ENCODE measurements at places on chromosomes 3 and 15.
A peak's percentile ranks its signal among the peaks of the same experiment; 100 is the strongest.

GRCh38 chr3:144770281-144770680 is 798.7 kb downstream of the DIPK2A start:
- DNase-seq: no peak

DNA sequence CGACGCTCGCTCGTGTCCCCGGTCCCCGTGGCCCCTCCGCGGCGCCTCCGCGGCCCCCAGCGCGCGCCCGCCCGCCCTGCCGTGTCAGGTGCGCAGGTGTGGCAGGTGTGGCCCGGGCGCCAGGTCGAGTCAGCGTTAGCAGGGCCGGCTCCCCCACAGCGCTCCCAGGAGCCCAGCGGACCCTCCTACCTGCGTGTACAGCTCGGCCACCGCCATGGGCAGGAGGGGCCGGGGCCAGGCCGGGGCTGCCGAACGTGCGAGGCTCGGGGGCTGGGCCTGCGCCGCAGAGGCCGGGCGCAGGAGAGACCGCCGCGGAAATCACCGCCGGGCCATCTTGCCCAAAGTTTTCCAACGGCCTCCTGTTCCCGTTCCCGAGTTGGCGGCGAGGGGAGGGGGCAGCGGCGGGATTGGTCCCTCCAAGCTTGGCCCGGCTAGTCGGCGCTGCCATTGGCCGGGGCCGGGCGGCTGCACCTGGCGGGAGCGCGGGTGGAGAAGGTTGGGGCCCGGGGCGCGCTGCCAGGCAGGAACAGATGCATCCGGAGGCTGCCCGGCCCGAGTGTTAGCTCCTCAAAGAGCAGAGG is at the start of gene MYO5C:
TSS of gene MYO5C (minus strand) at position 384 of the 581 bp plus-strand sequence. CDS start at position 216, 168 bp downstream.
- no peak for DNase-seq

DNA sequence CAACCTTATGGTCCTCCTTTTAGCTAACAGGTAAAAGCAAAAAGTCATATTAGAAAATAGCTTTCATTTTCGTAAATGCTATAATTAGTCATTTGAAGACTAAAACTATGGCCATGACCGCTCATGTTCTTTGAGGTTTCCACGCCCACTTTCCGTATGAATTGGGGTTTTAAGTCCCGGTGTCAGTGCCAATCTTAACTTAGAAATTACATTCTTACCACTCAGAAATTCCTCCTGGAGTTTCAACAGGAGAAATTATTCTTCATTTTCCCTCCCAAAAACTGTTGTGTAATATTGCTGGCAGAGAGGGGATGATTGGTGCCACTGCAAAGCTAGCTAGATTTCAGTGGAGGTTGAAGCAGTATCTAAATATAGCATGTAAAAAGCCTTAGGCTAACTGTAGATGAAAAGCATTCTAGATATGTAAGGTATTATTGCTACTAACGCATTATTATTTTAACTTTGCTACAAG is 71.0 kb upstream of the MDFIC2 start:
- DNase-seq: no peak

- no peak for DNase-seq
These were observed 8.5 kb downstream of the SH2D7 start for GRCh38 chr15:78100886-78101285.

DNA sequence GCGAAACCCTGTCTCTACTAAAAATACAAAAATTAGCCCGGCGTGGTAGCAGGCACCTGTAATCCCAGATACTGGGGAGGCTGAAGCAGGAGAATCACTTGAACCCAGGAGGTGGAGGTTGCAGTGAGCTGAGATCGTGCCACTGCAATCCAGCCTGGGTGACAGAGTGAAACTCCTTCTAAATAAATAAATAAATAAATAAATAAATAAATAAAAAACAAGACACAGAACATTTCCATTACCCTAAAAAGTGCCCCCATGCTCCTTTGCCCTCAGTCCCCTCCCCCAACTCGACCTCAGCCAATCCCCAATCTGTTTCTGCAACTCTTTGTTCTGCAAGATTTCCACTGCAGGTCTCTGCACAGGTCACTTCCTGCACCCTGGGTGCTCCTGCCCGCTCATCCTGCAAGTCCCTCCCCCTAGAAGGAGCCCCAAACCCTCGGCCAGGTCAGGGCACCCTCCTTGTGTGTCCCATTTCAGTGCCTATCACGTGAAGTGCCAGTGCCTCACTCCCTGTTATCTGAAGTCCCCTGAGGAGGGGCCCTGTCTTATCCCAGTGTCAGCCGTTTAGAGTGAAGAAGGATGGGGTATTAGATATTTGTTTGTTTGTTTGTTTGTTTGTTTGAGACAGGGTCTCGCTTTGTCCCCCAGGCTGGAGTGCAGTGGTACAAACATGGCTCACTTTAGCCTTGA is 1.1 kb downstream of the FAM240A start:
- no peak for DNase-seq

- DNase-seq: no peak
These were observed 12.6 kb downstream of the RBMS3 start for GRCh38 chr3:29293421-29293820.

DNA sequence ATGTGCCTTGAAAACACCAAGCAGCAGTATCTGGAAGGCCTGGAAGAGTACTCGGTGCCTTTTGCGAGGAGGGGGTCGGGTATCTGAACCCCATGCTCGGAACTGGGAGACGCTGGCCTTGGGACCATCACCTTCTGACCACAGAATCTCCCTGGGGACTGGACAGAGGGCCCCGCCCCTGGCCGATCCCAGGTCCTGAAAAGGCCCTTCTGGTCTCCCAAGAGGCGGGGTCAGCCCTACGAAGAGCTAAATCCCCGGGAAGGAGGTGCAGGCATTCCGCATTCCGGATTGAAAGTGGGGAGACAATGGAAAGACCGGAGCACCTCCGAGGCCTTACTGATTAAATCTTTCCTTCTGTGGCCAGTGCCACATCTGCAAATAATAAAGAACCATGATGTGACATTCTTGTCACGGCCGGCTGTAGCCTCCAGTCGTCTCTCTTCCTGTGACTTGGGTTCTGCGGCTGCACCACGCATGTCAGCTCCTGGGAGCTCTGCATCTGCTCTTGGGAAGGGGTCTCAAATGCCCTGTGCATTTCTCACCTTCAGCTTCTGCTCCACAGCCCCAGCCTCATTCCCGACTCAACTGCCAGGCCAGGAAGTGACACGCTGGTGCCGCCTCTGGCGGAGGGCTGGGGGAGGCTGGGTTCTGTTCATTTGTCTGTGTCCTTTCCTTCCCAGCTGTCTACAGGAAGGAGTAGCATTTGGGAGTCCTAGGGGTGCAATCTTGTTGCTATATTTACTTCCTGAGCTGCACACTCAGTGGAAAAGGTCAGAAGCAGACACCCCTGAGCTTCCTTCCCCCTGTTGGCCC is 173.5 kb downstream of the KLF13 start:
- no peak for DNase-seq

GRCh38 chr3:150357923-150358607 is 50.0 kb upstream of the TSC22D2 start:
- peak; percentile 12 for DNase-seq

DNA sequence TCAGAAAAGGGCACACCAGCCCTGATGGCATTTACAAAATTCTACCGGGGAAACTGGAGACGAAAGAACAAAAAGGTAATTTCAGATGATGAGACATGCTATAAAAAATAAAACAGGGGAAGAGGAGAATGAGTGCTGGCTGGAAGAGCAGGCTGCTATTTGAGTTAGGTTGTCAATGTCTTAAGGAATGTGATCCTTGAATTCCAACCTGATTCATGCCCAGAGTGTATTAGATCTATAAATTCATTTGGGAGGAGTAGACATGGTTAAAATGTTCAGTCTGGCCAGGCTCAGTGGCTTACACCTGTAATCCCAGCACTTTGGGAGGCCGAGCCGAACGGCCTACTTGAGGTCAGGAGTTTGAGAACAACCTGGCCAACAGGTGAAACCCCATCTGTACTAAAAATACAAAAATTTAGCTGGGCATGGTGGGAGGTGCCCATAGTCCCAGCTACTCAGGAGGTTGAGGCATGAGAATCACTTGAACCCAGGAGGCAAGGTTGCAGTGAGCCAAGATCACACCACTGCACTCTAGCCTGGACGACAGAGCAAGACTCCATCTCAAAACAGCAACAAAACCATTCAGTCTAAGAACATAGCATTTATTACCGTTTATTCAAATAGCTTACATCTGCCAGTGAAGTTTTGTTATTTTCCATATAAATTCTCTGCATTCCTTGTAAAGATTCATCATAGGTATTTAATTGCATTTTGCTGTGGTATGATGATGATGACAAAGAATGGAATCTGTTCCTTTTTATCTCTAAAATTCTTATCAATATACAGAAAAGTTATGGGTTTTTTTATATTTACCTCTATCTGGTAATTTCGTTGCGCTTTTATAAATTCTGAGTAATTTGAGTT is 126.7 kb upstream of the NR2E3 start:
- DNase-seq: no peak

- no peak for DNase-seq
These were observed 147.4 kb downstream of the CMSS1 start for GRCh38 chr3:99965077-99965476.

DNA sequence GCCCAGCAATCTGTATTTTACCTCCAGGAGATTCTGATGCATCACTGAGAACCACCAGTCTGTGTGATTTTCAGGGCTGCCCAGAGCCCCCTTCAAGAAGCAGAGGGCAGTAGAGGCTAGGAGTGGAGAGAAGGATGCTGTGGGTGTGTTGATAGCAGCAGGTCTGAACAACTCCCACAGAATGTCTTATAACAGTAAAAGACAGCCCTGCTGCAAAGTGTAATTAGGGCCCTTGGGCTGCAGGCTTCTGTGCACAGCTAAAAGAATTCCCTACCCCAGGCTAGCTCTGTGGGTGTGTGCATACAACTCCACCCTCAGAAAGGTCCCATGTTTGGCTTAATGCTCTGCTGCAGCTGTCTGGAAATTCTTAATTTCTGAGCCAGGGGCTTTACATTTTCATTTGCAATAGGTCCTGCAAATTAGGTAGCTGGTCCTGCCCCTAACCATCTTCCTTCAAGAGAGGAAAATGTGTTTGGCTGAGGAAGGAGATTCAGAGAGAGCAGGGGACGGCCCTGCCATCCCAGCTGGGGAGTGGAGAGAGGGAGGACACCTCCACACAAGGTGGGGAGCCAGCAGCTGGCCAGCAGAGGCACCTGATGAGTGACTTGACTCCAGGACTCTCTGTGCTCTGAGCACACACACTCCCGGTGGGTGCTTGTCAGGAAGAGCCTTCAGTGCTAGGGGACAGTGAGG is 43.2 kb upstream of the RAB6B start:
- DNase-seq: no peak

- no peak for DNase-seq
These were observed 8.0 kb downstream of the MGLL start for GRCh38 chr3:127814325-127814781.

DNA sequence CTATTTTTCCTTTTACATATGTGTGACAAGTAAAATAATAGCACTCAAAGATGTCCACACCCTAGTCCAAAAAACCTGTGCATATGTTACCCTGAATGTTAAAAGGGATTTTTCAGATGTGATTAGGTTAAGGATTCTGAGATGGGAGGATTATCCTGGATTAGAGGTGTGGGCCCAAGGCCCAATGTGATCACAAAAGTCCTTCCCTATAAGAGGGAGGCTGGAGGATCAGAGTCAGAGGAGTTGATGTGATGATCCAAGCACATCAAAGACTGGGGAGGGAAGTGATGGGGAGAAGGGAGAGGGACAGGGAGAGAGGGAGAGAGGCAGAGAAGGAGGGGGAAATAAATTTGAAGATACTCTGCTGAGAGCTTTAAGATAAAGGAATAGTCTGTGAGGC is 512.6 kb downstream of the PLOD2 start:
- no peak for DNase-seq

GRCh38 chr15:57329582-57330367 is 46.5 kb upstream of the CGNL1 start:
- no peak for DNase-seq

- DNase-seq: no peak
These were observed 180.4 kb upstream of the NR2E3 start for GRCh38 chr15:71629781-71630474.

DNA sequence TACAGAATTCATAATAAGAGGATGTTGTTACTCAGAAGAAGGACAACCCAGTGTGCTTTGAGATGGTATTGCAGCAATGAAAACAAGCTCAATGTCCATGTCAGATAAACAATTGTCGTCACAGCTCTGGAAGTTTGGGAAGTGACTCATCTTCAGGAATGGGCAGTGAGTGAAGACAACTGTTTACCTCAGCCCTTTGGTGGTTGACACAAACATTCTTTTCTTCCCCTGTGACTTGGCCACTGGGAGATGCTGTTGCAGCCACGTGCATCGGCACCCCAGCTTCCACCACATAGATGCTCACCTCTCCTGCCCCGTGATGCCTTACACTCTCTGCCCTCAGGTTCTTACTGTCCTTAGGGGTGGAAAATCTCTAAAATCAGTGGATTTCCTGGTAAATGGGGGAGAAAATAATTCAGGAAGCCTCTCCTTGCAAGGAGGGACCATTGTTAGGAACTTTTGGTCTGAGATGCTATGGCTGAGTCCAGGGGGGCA is 114.1 kb upstream of the GALNT15 start:
- DNase-seq: no peak

DNA sequence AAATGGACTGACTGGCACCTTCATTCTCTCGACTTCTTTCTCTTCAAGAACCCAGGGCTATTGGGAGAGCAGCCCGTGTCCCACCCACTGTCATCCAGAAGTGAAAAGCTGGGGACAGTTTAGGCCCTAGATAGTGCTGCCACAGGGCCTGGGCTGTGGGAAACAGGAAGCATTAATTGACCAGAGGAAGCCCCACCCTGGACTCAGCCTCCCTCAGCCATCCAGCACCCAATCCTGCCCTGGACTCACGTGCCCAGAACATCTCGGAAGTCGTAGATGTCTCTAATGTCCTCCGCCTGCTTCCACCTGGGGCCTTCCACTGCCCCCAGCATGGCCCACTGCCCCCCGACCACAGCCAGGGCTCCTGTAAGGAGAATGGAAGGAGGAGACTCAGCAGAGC is 2.3 kb downstream of the CAMK1 start:
- no peak for DNase-seq

DNA sequence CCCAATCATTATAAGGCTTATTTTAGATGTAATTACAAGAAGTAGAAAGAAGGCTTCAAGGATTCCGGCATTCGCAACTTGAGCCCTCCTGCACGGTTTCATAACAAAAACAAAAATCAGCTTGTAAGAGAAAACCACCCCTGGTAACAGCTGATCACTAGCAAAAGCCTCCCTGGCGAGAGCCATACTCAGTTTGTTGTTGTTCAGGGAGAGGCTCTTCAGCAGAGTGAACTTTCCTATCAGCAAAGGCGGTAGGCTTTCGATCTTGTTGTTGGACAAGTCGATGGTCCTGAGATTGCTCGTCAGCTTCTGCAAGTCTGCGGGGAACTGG is 710 bp downstream of the LRRC57 start:
- no peak for DNase-seq
